ENCODE measurements at places on chromosomes 5 and 9.

DNA sequence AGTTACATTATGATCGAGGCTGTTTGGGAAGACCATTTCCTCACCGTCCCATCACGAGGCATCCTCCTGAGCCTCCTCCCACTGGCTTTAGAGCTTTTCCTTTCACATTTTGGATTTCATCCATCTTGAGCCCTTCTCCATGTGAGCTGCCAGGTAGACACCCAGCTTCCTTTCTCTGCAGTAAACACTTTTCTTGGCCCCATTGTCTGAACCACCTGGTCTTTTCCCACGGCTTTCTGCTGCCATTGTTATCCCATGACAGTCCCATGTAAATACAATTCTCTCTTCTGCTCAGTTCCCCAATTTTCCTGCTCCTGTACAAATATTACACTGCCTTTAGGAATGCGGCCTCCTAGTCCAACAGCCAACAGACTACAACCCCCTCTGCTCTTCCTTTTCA is 24.1 kb downstream of the UBE2QL1 start:
- no peak for DNase-seq

DNA sequence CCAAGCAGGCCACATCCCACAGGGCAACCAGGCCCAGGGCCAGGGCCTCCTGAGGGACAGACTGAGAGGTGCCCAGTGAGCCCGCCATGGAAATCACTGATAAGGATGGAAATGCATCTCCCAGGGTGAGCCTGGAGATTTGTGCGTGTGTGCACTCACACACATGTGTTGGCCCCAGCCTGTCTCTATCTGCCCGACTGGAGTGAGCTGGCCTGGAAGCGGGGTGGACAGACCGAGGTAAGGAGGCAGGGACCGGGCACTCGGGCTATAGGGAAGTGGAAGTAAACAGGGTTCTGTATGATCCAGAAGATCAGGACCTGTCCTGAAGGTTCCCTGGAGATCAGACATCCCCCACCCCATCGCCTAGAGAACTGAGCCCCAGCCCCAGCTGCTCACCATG is 17.4 kb downstream of the GFI1B start:
- DNase-seq = no peak

DNA sequence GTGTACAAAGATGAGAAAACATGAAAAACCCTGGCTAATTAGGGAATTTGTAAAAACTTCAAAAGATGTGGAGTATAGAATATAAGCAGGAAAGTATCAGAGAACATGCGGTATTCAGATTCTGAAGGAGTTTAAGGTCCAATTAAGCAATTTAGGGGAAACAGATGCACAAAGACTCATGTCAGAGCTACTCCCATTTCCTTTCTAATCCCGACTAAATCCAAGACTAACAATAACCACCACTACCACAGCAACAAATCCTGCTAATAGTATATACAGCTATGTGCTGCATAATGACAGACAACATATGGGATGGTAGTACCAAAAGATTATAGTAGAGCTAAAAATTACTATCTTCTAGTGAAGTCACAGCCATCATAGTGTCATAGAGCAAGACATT is 102.1 kb downstream of the LURAP1L start:
- no peak for DNase-seq

DNA sequence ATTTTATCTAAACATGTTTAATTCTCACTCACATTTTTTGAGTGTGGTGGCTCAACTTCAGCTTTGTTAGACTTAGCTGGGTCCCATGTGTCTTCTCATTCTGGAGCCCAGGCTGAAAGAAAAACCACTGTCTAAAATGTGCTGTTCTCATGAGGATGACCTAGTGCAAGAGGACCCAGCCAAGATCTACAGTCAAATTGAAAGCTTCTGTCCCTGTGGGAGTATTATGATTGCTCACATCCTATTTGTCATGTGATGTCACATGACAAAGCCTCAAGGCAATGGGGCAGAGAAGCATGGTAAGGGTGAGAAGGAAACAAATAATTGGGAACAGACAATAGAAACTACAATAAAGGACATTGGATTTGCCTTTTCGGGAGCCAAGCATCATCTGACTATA is 113.4 kb upstream of the ASTN2 start:
- no peak for DNase-seq

DNA sequence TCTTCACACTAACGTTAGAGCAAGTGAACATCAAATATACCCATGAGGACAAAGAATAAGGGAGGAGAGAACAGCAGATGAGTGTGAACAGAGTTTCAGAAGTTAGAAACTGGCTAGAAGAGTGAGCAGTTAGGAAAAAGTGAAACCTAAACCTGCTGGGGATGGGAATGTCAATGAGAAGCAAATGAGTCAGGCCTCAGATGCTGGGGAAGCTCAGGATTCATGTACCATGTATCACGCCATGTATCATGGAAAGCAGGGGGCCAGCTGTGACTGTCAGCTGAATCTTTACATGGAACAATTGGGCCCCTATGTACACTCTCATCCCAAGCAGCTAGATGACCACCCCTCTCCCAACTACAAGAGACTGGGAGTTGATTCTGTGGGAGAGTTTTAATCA is 16.2 kb downstream of the GDF9 start:
- DNase-seq = no peak

Measured in choroid plexus epithelial cell (primary cell).